ENCODE measurements at places on chromosomes 2 and 18. TPM values are rescaled to one million over a fixed set of nuclear protein-coding genes. Genes with fewer than 3 reads are reported as not detected.
A peak's percentile ranks its signal among the peaks of the same experiment; 100 is the strongest.

DNA sequence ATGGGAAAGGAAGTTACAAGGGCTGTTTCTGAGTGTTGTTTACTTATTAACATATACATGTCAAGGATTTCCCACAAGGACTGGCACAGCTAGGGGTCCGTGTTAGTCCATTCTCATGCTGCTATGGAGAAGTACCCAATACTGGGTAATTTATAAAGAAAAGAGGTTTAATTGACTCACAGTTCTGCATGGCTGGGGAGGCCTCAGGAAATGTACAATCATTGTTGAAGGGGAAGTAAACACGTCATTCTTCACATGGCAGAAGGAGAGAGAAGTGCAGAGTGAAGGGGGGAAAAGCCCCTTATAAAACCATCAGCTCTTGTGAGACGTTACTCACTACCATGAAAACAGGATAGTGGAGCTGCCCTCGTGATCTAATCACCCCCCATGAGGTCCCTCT, 128.9 kb upstream of the CELF4 start:
- no peak for DNase-seq

DNA sequence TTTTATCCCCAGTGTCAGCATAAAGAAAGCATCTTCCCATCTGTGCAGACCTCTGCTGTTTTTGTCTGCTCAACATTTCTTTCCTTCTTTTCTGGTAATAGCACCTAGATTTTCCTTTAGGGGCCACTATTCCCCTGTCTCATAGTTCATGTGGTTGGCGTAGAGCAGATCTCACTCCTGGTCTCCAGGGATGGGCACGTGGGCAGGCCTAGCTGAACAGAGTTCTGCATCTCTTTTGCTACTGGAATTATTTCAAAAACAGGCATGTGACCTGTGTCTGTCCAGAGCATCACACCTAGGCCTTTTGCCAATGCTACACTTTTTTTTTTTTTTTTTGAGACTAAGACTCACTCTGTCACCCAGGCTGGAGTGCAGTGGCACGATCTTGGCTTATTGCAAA, 17.7 kb upstream of the ICOS start:
- DNase-seq = no peak

DNA sequence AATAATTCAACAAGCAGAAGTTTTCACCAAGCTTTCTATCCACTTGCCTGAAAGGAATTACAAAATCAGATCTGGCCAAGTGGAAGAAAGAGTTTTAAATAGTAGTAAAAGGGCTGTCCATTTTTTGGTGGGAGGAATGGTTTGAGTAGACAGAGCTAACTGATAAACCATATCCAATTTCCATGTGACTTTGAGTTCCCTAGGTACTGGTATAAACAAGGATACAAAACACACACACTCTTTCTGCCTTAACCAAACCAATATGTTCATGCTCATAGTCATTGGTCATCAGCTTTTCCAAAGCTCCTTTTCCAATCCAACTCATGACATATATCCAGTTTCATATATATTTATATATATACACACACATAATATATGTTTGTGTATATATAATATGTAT, 49.5 kb upstream of the REL start:
- no peak for DNase-seq

DNA sequence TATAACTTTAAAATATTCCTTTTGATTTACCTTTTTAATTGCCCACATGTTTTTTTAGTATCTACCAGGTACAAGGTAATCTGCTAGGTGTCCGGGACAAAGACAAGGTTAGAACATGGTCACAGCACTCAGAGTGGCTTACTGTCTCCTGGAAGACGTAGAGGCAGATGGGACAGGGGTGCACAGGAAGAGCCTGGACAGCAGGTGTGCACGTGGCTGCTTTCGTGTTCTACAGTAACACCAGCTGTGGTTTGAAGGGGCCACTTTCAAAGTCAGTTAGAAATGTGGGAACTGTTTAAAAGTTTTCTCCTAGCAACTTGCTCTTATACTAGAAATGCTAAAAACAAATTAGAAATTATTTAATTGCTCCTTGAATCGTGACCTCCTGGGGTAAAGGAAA, 102.9 kb upstream of the ALPP start:
- no peak for DNase-seq

GRCh38 chr2:47048801-47049480, 106.2 kb downstream of the STPG4 start:
- no peak for DNase-seq

- no peak for DNase-seq
These were observed 209.3 kb upstream of the SALL3 start for GRCh38 chr18:78770139-78770822.

GRCh38 chr2:10161961-10162441, 39.5 kb downstream of the RRM2 start:
- peak; percentile 18 for DNase-seq

GRCh38 chr2:39275016-39275415, 31.2 kb upstream of the CDKL4 start:
- DNase-seq = no peak

GRCh38 chr2:45612731-45613130, 1.7 kb upstream of the SRBD1 start:
- DNase-seq = no peak

GRCh38 chr2:118519511-118519910, 327.9 kb downstream of the EN1 start:
- no peak for DNase-seq

DNA sequence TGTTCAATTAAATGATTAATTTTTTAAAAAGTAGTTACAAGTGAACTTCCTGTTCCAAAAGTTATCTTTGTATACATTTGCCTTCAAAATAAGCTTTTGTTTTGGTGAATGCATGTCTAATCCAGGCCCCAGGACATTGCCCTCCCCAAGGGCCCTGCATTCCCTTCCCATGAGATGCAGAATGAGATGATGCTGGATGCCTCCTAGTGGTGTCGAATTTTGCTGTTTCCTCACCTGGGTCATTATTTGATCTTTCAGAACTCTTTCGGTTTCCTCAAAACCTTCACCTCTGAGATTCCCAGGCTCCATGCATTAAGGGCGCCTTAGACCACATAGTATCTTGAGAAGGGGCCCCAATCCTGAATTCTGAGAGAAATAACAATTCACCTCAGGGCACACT, 728.8 kb downstream of the CNTNAP5 start:
- no peak for DNase-seq

- no peak for DNase-seq
These were observed 4.1 kb downstream of the PDCD1 start for GRCh38 chr2:241854342-241855244.

DNA sequence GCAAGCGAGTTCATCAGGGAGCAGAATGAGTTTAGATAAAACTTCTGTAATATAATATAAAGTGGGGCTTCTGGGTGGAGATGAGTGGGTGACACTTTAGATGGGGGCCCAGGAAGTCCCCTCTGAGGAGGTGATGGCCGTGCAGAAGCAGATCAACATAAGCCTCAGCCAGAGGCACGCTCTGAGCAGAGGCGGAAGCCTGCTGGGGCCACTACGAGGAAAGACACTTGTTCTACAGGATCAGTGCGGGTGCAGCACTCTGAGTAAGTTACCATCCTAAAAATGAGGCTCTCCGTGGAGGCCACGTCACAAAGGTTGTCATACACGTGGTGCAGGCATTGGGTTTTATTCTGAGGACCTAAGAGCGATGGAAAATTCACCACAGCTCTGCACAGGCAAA, 22.3 kb downstream of the TMEM18 start:
- DNase-seq = no peak

- DNase-seq = no peak
These were observed 30.4 kb downstream of the MTERF4 start for GRCh38 chr2:241071677-241072111.

GRCh38 chr2:197174539-197175094, 136.0 kb downstream of the ANKRD44 start:
- no peak for DNase-seq

GRCh38 chr2:64655873-64656272, 2.2 kb upstream of the SERTAD2 start:
- no peak for DNase-seq

DNA sequence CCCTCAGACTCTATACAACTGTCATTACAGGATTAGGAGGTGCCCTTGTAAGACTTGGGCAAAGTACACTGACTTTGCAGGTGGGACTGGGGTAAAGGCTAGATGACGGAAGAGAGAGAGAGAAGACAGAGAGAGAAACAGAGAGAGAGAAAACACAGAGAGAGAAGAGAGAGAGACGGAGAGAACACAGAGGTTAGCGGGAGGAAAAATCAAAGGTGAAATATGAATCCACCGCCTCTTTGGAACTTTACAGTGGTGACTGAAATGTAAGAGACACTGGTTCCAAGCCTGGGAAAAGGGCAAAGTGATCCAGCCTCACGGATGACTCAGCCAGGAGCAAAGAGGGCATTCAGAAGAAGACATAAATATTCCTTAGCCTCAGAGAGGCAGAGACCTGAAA, 25.1 kb upstream of the CAB39 start:
- DNase-seq = no peak

GRCh38 chr2:162887902-162888301, 49.3 kb upstream of the KCNH7 start:
- no peak for DNase-seq

DNA sequence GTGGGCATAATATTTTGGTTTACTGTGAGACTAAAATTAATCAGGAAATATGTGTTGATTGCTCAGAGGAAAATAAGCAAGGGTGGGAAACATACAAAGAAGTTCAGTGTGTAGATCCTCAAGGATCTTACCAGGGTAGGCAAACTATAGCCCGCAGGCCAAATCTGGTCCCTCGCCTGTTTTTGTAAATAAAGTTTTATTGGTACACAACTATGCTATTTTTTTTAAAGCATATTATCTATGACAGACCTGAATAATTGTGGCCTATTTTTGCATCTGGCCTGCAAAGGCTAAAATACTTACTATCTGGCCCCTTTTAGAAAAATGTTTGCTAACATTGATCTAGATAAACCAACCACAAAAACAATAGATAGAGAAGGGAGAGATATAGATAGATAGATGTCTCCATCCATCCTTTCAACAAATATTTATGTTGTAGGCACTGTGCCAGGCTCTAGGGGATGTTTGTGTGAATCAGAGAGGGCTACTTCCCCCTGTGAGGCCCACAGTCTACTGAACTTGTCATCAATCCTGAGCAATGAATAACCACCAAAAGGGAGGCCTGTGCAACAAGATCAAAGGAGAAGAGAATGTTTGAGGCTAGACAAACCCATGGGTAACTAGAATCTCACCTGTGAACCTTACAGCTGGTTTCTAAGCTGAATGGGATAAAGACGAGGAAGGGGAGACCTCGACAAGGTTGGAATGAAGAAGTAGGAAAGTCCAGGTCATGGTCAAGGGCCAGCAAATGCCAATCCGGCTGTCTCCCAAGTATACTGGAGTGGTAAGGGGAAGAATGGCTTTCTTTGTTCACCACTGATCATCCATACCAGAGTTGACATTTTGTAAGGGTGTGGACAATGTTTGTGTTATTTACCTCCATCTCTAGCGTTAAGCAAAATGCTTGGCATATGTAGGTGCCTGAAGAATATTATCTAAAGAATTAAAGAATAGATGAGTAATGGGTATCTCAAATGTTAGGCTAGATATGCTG, 23.6 kb downstream of the ALPK2 start:
- DNase-seq = no peak

- DNase-seq = no peak
These were observed 144.5 kb downstream of the ACKR3 start for GRCh38 chr2:236714080-236714479.

DNA sequence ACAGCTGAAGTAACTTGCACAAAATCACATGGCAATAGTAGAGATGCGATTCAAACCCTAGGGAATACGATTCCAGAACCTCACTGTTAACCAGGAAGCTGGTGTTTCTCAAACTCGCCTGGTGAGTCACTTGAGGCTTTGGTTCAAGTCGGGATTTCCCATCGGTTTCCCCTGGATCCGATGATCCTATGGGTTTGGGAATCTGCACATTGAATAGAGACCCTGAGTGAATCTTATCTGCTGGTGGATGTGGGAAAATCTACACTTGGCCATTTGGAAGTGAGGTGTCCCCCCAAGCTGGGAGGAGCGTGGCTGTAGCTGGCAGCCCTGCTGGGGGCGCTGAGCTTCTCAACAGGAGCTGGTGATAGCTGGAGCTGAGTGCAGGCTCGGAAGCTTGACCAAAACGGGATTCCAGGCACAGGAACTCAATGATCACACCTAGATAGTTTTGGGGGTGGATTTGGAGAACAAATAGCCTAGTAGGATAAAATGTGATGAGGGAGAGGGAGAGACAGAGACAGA, 135.4 kb downstream of the PRKCE start:
- DNase-seq = no peak

GRCh38 chr2:122980671-122981070, 1044.4 kb upstream of the CNTNAP5 start:
- no peak for DNase-seq

DNA sequence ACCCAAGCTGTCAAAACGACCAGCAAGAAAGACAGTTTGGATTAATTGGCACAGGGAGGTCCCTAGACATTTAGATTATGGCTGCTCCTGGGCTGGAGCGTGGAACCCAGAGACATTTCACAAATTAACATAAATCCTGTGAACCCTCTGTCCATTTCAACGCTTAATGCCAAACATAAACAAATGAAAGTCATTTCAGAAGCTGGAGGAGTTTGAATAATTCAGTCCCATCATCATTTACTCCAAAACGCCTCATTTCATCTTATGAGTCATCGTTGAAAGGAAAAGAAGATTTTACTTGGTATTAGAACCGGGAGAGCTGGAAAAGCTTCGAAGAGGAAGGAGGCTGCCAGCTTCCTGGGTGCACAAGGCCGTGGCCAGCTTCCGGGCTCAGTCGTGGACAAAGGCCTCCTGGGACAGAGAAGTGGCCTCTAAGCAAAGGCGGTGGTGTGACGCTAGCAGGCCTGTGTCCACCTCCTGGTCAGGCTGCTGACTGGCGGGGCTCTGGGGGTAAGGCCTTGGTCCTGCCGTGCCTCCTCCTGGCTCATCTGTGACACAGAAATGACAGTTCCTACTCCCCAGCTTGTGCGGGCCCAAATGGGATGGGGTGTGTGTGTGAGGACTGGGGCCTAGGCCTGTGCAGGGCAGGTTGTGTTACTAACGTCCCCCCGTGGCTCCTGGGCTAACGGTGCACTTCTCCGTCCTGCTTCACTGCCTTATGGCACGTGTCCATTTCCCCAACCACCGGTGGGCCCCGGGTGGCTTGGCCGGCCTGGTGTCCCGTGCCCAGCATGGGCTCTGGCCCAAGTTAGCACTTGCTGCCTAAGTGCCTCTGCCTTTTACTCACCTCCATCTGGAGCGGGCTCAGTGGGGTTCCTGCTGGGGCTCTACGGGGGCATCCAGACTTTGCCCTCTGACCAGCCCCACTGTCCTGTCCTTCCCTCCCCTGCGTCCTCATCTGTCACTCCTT, 71.6 kb downstream of the RRM2 start:
- no peak for DNase-seq

GRCh38 chr2:118699447-118700175, 147.8 kb downstream of the EN1 start:
- no peak for DNase-seq

Gene CCDC85A
- total RNA-seq = not detected

Gene INHA
- total RNA-seq = not detected

Gene DYNAP
- total RNA-seq = not detected

Gene GLS
- total RNA-seq = 187 TPM

Gene BOD1L2
- not detected for total RNA-seq

Gene MREG
- total RNA-seq = 8.5 TPM

Gene CYP27A1
- total RNA-seq = 3.0 TPM

Gene NR4A2
- total RNA-seq = 3.2 TPM

Gene GKN1
- total RNA-seq = not detected

Gene ENOSF1
- 79.5 TPM for total RNA-seq

Gene CCBE1
- not detected for total RNA-seq

Gene TWSG1
- 9.0 TPM for total RNA-seq

Gene RFX8
- 2.2 TPM for total RNA-seq

Gene TRIP12
- total RNA-seq = 215 TPM
